ENCODE measurements at places on chromosomes 1 and 21.

DNA sequence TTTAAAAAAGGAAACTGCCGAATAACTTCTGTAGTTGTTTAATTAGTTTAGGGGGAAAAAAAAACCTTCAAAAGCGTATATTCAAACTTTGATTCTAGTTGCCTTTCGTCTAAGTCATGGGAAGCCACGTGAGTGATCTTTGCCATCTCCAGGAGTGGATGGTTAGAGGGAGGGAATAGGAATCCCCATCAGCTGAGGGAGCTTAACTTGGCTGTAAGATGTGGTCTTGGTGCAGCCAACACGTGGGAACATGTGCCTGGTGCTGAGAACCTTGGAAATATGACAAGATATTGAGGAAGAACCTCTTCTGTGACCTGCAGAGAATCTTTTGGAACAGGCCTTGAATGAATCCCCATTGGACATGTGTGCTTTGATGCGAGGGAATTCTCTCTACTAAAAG, 1.7 kb downstream of the BACE2 start:
- DNase-seq: no peak
- peak overlapping the region; percentile 60 for H3K4me3 ChIP-seq
- peaks cover 20% of the 10 kb centered on the region for H3K4me1 ChIP-seq
- no peaks in the 10 kb centered on the region for H3K27me3 ChIP-seq
- no peak overlapping the region for H3K27ac ChIP-seq

DNA sequence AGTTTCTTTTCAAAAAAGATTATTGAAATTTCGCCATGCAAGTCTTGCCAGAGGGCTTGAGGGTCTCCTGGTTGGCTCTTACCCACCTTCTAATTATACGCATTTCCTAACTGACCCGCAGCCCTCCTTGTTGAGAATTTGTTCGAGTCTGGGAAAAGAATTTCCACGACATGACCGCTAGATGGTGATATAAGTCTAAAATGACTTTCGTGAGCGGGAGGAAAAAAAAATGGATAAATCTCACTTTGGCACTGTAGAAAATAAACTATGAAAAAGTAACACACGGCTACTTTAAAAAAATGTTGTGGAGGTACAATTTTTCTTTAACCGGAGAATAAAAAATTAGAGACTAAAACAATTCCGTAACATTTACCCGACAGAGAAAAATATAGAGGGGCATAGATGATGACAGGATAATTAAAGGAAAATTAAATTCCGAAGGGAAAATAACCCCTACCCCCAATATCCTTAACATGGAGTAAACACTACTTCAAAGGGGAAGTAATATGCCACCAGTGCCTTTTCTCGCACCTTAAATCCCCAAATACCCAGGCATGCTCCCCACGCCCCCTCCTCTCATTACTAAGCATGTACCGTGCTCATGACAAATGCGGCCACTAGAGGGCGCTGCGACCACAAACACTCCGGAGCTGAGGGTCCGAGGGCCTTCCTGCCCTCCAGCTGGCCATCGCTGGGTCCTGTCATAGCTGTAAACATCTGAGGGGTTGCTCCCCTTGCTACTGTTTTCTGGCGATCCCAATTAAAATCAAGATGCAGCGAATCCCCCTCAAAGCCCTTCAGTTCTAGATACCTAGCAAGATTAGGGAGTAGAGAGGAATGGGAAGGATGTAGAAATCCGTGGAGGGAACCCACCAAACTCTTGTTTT, 266.9 kb downstream of the ASTN1 start:
- no peaks in the 10 kb centered on the region for H3K4me1 ChIP-seq
- peak; percentile 56 for DNase-seq
- no peak overlapping the region for H3K27ac ChIP-seq
- no peaks in the 10 kb centered on the region for H3K36me3 ChIP-seq
- H3K4me3 ChIP-seq: no peak overlapping the region

DNA sequence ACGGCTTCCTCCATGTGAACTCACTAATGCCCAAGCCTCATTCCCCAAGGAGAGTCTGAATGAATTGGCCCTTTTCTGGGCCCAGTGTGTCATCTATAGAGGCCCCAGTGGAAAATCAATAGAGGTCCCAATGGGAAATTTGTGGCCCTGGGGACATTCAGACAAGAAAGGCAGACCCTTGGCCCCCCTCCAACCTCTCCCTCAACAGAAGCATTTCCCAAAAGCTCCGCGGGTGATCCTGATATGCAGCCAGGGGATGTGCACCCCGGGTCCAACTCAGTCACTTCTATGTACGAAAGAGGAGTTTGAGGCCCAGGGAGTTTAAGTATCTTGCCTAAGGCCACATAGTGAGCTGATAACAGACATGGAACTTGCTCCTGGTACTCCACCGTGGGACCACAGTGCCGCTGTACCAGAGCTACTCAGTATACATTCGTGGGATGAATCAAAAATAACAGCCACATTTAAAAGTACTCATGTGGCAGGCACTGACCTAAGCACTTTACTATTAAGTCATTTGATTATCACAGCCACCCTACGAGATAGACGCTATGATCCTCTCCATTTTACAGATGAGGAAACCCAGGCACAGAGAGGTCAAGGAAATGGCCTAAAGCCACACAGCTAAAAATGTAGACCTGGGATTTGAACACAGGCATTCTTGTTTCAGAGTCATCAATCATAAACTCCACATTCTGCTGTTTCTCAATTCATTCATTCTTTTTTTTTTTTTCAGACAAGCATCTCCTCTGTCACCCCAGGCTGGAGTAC, 8.5 kb downstream of the EPHA2 start:
- peak overlapping the region; percentile 92 for H3K27ac ChIP-seq
- peaks cover 44% of the 10 kb centered on the region for H3K36me3 ChIP-seq
- DNase-seq: no peak

DNA sequence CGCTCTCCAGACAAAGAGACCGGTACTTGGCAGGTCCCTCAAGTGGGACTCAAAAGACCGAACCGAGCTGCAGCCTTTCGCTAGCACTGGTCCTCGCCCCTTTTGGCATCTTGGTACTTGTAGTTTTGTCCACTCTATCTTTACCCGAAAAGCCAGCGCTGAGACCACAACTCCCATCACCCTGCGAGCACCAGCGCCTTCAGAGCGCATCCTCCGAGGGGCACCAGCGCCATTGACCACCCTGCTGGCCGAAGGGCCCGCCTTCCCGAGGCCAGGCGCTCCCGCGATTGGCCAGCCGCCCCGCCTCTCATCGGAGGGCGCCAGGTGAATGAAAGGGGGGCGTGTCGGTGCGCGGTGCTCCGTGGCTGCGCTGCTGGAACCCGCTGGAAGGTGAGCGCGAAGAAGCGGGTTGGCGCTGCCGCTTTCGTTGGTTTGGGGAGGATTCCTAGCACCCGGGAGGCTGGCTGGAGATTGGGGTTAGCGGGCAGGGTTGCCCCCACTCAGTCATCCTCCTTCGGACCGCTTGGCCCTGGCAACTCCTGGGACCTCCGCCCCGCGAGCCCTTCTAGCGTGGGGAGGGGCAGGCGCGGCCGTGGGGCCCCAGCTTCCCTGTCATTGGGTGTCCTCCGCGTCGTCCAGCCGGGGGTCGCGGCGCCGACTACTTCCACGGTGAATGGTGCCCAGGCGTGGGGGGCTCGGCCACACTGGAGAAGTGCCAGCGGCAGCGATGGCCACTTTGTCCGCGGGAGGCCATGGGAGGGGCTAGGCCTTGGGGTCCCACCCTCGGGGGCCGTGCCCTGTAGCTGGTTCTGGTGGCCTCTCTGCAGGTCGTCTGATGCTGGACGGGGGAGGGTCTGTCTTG, at the start of gene ZBTB8B:
ZBTB8B (plus strand) TSS at position 357 of the 862 bp plus-strand sequence. CDS start 5,553 bp downstream, outside the sequence.
- H3K4me3 ChIP-seq: peak within 1 kb of the TSS; percentile 37
- H3K4me1 ChIP-seq: no peaks in the 10 kb centered on the region
- H3K27ac ChIP-seq: no peak within 1 kb of the TSS
- peaks cover 48% of the 10 kb centered on the region for H3K27me3 ChIP-seq
- no peak for DNase-seq

GRCh38 chr21:37636152-37636860, 269.7 kb downstream of the DYRK1A start:
- H3K27ac ChIP-seq: peak overlapping the region; percentile 58
- no peak overlapping the region for H3K4me3 ChIP-seq
- H3K4me1 ChIP-seq: peaks cover 19% of the 10 kb centered on the region
- H3K27me3 ChIP-seq: no peaks in the 10 kb centered on the region

- no peak for DNase-seq
- H3K4me3 ChIP-seq: no peak overlapping the region
- no peaks in the 10 kb centered on the region for H3K4me1 ChIP-seq
- no peak overlapping the region for H3K27ac ChIP-seq
- H3K36me3 ChIP-seq: no peaks in the 10 kb centered on the region
These were observed 13.8 kb upstream of the SDHB start for GRCh38 chr1:17067465-17068240.

GRCh38 chr1:156813750-156814570, 2.7 kb downstream of the SH2D2A start:
- peaks cover 44% of the 10 kb centered on the region for H3K4me1 ChIP-seq
- DNase-seq: peak; percentile 50
- H3K27ac ChIP-seq: no peak overlapping the region
- no peaks in the 10 kb centered on the region for H3K36me3 ChIP-seq
- peak overlapping the region; percentile 72 for H3K4me3 ChIP-seq

- H3K4me3 ChIP-seq: no peak overlapping the region
- peaks cover 5% of the 10 kb centered on the region for H3K4me1 ChIP-seq
- no peaks in the 10 kb centered on the region for H3K36me3 ChIP-seq
- no peak overlapping the region for H3K27ac ChIP-seq
- no peak for DNase-seq
- H3K27me3 ChIP-seq: no peaks in the 10 kb centered on the region
These were observed 19.6 kb upstream of the PLEKHG5 start for GRCh38 chr1:6511056-6511455.

DNA sequence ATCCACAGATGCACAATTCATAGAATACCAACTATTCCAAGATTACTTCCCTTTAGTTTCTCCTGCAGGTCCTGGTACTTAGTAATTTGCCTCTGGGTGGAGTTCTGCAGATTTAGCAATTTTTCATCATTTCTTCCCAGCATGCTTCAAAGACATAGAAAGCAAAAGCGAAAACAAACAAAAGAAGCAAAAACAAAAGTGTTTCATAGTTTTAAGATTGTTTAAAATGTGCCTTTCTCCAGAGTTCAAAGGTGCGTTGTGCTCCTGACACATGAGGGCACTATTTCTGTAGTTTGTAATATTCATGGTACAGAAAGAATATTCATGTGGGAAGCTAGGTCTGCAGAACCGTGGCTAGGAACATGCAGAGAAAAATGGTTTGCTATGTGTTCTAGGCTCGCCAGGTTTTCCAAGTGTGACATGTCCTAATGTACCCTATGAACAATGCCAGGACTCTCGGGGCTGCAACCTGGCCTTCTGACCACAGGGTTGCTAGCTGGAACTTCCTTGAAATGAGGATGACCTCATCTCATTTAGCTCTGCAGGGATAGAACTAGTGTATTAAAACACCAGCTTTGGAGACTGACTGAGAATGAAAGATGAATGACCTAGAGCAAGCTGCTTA, 30.0 kb upstream of the RCSD1 start:
- peaks cover 7% of the 10 kb centered on the region for H3K27me3 ChIP-seq
- H3K36me3 ChIP-seq: no peaks in the 10 kb centered on the region
- no peak overlapping the region for H3K4me3 ChIP-seq
- H3K27ac ChIP-seq: no peak overlapping the region

DNA sequence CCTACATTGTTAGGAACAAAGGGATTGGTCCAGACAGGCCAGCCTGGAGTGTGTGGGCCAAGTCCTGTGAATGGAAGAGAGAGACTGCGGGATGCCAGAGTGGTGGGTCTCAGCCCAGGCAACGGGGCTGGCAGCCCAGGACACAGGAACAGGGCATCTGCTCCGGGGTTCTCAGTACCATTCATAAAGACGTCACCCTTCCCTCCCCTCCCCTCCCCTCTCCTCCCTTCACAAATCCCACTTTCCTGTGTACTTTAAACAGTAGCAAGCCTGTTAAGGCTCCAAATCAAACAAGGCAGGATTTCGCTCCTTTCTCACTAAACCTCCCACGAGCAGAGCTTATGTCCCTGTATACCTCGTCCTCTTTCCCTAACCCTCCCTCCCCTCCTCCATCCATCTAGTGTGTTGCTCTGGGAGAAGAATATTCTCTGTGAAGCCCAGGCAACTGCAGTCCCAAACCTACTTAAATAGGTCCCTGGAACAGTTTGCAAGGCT, 4.2 kb upstream of the PLXNA2 start:
- peaks cover 8% of the 10 kb centered on the region for H3K4me1 ChIP-seq
- peaks cover 10% of the 10 kb centered on the region for H3K27me3 ChIP-seq
- no peak overlapping the region for H3K4me3 ChIP-seq
- DNase-seq: no peak
- H3K36me3 ChIP-seq: no peaks in the 10 kb centered on the region

DNA sequence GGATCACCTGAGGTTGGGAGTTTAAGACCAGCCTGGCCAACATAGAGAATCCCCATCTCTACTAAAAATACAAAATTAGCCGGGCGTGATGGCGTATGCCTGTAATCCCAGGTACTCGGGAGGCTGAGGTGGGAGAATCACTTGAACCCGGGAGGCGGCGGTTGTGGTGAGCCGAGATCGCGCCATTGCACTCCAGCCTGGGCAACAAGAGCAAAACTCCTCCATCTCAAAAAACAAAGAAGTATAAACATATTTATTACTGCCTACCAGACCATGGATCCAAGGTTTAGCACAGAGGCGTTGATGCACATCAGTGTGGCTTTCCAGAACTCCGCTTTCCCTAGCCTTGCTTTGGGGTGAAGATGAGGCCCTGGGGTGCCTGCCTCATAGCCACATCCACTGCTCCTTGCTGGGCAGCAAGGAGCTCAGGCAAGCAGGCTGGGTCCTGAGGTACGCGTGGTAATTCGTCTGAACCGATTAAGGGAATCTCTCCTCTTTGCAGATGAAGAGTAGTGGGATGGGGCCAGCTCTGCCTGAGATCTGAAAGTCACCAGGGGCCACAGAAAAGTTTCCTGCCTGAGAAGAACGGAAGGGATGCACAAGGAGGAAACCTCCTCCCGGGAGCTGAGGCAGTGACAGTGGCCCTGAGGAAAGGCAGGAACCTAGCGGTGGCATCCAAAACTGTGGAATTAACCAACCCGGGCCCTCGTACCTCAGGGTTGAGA, 52.3 kb upstream of the LBR start:
- H3K4me3 ChIP-seq: no peak overlapping the region
- no peak overlapping the region for H3K27ac ChIP-seq
- H3K4me1 ChIP-seq: peaks cover 3% of the 10 kb centered on the region
- DNase-seq: no peak

DNA sequence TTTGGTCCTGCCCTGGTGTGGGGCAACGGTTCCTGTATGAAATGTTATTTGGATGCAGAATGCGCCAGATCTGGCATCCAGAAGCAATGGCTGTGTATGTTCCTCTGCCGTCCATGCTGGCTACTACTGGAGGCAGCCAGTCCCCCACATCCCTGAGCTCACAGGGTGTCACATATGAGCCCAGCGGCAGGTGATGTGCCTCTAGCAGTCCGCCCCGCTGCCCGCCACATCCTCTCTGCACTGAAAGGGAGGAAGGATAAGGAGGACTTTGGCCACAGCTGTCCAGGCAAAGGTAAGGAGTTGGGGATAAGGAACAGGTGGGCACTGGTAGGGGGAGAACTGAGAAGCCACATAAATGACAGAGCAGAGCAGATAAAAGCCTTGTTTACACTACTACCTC, 305.3 kb upstream of the DAB1 start:
- peaks cover 12% of the 10 kb centered on the region for H3K27me3 ChIP-seq
- H3K27ac ChIP-seq: no peak overlapping the region
- no peak overlapping the region for H3K4me3 ChIP-seq
- DNase-seq: no peak
- H3K36me3 ChIP-seq: no peaks in the 10 kb centered on the region

GRCh38 chr1:228349701-228350171, 56.9 kb downstream of the TRIM11 start:
- no peaks in the 10 kb centered on the region for H3K4me1 ChIP-seq
- H3K36me3 ChIP-seq: no peaks in the 10 kb centered on the region
- no peaks in the 10 kb centered on the region for H3K27me3 ChIP-seq

Measured in PC-9 (cell line).